SHP77 treated with DMSO at 0.1 percent for 48 hours (cell line): ENCODE measurements at places on chromosomes 12 and 14.

GRCh38 chr14:61048640-61049039, 67.6 kb downstream of the SLC38A6 start:
- DNase-seq = no peak

- DNase-seq = no peak
These were observed 172.3 kb upstream of the EEA1 start for GRCh38 chr12:93101367-93101766.

DNA sequence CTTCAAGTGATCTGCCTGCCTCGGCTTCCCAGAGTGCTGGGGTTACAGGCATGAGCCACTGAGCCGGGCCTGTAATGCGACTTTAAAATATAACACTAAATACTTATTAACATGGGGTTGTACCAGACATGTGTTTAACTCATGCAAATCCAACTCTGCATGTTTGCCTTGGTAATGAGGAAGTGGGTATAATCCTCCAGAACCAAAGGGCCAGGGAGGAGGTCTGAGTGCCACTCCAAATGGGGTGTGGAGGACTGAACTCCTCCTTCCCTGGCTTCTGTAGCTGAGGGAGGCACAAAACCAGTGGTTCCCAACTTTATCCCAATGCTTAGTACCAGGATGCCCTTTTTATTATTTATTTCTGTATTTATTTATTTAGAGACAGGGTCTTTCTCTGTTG, 61.6 kb upstream of the MED13L start:
- no peak for DNase-seq

DNA sequence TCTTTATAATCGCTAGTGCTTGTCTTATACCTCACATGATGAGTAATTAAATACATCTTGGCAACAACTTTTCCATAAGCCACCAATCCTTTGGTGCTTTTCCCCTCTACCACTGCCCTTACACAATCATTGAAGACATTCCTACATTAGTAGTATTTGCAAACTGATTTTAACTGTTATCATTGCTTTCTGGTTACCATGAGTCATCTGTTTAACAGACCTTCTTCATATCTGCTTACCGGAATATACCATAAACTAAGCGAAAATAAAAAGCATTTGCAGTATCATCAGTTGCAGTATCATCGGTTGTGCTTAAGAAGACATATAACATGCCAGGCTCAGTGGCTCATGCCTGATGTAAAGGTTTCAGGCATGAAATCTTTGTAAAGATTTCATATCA, 54.8 kb upstream of the PLEKHA5 start:
- no peak for DNase-seq

DNA sequence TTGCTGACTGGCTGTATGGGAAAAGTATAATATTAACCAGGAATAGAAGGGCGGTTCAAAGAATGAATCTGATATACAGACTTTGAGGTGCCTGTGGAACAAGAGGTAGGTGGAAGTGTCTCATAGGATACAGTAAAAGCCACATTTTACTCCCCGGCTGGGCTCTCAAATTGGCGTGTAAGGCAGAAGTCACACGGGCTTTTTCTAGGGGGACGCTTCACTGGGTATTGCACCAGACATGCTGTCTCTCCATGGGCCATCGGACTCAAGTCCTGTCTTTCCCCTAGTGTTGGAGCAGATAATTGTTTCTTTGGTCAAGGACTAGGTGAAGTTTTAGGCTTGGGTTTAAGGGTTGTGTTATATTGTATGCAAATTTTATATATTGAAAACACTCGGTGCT, 9.1 kb downstream of the TMCC3 start:
- DNase-seq = no peak

DNA sequence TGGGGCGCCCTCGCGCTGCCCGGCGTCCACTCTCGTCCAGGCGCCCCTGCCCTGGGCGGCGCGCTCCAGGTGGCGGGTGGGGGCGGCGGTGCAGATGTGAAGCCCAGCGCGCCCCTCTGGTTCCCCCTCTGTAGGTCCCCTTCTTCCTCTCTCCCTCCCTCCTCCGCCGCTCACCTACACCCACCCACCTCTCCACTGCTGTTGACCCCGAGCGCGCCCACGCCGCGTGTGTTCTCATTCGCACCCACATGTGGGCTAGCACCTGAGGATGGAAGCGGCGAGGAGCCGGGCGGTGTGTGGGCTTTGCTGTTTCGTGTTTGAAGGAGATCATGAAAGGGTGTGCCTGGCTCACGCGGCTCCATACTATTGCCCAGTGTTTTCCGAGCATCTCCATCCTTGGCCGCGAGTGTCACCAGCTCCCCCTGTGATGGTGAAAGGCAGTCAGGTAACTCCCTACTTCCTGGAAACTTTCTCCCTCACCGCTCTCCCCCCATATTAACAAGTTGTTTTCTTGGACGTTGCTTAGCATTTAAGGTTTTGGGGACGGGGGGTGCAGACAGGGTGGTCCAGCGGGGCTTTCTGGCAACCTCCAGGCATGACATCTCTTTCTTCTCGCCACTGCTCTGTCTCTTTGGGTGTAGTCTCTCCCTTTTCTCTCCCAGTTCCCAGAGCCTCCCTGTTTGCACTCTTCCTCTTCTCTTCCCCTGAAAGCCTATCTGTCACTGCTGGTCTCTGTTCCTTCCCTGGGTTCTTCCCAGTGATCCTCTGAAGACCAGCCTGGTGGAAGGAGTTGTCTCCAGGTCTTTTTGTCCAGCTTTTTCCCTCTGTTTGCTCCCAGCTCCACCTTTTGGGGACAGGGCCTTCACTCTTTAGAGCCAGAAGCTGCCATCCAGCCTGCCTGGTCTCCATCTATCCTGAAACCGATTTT, 1.6 kb downstream of the CACNA1C start:
- no peak for DNase-seq

DNA sequence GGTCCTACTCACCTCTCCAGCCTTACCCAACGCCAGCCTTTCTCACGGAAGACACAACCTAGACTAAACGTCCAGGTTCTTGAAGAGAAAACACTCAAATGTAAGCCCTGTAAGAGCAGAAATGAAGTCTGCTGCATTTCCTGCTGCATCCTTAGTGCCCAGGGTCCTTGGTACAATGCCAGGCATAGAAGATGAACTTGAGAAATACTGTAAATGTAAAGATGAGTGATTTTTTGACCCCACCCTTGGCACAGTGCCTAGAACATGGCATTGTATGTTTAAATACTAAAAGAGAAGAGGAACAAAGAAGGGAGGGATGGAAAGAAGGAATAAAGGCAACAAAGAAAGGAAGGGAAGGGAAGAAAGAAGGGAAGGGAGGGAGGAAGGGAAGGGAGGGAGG, 514.6 kb downstream of the MED13L start:
- DNase-seq = no peak

- peak; percentile 34 for DNase-seq
These were observed 3.1 kb upstream of the OR4N2 start for GRCh38 chr14:19800282-19801117.

DNA sequence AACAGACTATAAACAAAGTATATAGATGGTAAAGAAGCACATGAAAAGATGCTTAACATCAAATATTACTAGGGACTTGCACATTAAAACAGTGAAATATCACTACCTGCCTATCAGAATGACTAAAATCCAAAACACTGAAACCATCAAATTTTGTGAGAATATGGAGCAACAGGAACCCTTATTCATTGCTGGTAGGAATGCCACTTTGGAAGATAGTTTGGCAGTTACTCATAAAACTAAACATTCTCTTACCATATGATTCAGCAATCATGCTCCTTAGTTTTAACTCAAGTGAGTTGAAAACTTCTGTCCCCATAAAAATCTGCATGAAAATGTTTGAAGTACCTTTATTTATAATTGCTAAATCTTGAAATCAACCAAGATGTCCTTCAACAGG, 297.6 kb downstream of the DAD1 start:
- no peak for DNase-seq

DNA sequence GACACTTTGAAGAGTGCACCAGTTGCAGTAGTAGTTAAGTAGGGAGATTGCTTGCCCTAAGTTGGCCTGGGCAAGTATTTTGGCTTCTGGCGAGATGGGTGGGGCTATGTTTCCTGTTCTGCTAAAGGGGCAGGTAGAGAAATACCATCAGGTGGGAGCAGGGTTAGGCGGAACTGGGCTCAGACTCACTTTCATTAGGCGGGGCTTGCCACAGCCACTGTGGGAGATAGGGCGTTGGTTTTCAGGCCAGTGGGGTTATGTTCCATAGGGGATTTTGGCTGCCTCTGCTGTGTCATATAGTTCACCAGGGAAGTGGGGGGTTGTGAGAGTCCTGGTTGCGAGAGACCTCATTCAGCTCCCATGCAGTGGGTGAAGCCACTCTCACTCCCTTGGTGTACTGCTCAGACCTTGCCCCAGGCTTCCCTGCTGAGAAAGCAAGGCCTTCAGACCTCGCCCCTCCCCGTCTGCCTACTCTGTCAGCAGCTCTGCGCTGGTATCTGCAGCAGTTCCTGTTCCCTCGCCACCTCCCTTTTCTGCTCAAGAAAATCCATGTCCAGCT, 43.3 kb downstream of the AEBP2 start:
- no peak for DNase-seq

- DNase-seq = peak; percentile 15
These were observed 653.9 kb upstream of the TBX3 start for GRCh38 chr12:115337693-115338543.

GRCh38 chr12:74660442-74660841, 122.8 kb downstream of the ATXN7L3B start:
- no peak for DNase-seq

DNA sequence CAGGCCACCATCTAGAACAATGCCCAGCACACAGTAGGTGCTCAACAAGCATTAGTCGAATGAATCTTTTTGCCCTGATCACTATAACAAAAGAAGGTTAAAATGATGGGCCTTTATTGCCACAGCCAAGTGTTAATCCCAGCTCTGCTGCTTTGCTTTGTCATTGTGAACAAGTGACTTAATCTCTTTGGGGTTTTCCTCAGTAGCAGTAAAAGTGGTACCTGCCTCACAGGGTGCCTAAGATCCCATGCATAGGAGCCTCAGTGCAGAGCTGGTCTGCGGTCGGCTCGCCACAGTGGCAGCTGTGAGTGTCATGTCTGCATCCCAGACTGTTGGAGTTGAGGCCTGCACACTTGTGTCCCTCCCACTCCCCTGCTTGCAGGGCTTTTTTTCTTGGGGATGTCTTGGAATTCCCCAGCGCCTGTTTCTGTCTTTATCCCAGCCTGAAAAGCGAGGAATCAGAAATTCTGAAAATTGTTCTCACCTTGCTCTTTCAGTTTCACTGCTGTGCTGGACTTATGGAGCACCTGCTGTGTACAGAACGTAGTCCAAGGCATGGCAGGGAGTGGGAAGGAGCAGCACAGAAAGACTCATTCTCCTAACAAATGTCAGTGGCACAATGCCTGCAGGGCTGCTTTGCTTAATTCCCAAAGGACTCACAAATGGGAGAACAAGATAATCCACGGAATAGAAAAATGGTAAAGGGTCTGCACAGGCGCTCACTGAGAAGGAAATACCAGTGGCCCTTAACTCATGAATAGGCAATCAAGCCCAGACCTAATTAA, 90.8 kb downstream of the EML1 start:
- no peak for DNase-seq

GRCh38 chr12:45878630-45879255, 111.6 kb downstream of the SCAF11 start:
- no peak for DNase-seq

DNA sequence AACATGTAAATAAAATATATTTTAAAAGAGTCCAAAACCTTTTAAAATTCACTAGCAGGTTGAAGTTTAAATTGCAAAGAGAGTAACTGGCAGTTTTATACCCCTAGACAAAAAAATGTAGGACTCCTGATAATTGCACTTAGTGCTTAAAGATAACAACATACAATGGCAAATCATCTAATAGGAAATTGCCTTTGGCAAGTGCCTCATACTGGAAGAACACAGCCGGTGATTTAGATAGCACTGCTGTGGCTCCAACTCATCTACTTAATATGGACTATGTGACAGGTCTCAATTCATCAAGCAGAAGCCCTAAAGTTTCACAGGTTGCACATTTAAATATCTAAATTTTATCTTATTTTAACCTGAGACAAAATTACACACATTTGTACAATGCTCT, 13.4 kb downstream of the C12orf50 start:
- no peak for DNase-seq

DNA sequence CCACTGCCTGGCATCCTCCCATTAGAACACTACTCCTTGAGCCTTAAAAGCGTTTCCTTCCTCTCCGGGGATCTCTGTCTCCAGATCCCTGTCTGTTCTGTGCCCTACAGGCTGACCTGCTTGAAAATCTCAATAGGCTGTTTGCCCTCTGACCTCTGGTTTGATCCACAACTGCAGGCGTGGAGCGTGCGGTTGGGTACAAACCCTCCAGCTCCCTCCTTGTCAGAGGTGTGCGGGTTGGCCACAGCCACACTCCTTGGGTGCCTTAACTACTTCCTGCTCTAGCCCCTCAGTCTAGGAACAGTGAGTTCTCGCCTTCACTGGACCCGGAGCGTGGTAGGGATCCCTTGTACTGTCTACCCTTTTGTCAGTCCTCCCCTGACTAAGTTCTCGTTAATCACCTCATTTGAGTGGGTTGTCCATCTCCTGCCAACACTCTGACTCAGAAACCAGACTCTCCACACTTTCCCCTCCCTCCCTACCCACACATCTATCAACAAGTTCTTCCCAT, 33.1 kb downstream of the CMKLR1 start:
- no peak for DNase-seq

DNA sequence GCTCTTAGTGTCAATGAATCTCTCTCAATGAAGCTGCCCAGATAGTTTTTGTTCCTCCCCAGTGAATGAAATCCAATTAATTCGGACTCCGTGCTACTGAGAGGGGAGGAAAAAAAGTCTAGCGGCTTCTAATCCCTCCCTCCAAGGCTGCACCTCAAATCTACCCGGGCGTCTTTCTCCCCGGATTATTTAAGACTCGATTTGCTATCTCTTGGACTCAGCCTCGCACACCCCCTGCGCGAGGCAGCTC, 134 bp downstream of the DUSP6 start:
- peak; percentile 77 for DNase-seq

- no peak for DNase-seq
These were observed 140.6 kb downstream of the EGLN3 start for GRCh38 chr14:33810308-33810707.

- no peak for DNase-seq
These were observed 292.1 kb downstream of the GLT1D1 start for GRCh38 chr12:129145381-129145780.

- no peak for DNase-seq
These were observed 122.2 kb downstream of the APAF1 start for GRCh38 chr12:98767248-98767647.

GRCh38 chr14:99268810-99269707, 2.9 kb downstream of the BCL11B start:
- no peak for DNase-seq

- peak; percentile 44 for DNase-seq
These were observed 768.1 kb upstream of the TBX3 start for GRCh38 chr12:115451780-115452736.
